ENCODE measurements at places on chromosomes 13 and 19.

DNA sequence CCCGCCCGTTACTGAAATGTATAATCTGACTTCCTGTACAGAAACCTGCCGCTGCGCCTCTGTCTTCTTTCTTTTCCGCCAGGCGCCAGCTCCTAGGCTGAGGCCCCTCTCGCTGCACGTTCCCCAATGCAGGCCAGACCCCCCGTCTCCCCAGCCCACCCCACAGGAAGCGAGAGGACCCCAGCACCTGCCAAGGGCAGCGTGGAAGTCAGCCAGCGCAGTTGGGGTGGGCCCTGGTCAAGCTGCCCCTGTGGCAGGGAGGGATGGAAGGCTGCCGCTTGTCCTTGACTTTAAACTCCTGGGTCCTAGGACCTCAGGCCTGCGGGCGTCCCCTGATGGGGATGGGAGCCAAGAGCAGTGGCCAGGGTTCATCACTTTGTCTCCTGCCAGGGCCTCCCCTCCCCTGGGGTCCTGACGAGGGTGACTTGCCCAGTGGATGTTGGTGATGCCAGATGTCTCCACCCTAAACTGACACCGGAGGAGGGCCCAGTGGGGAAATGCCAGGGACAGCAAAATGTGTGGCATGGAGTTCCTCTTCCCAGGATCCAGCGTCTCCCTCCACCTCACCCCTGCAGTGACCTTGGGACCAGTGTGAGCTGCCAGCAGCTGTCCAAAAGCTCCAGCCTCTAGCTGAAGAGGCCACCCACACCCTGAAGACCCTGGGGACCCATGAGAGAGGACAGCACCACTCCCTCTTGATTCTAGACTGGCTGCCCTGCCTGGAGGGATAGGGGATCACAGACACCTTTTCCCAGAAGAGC is 8.5 kb upstream of the MARCHF2 start:
- peaks cover 36% of the 10 kb centered on the region for H3K36me3 ChIP-seq
- no peaks in the 10 kb centered on the region for H3K4me1 ChIP-seq
- no peak overlapping the region for H3K4me3 ChIP-seq
- no peaks in the 10 kb centered on the region for H3K27me3 ChIP-seq
- DNase-seq: no peak

DNA sequence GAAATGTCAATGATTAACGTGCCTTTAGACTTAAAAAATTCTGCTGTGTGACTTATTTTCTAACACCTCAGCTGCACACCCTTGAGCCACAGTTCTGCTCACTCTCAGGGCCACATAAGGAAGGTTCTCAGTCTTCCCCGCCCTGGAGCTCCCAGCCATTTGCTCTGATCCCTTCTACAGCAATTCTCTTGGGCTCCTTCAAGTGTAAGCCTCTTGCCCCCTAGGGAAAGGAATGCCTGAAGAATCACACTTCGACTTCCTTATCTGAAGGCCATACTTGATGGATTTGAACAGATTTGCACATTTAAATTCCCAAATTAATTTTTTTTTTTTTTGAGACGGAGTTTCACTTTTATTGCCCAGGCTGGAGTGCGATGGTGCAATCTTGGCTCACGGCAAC is 44.2 kb downstream of the RASA3 start:
- no peak overlapping the region for H3K27ac ChIP-seq
- DNase-seq: no peak
- no peaks in the 10 kb centered on the region for H3K27me3 ChIP-seq
- H3K4me1 ChIP-seq: peaks cover 13% of the 10 kb centered on the region
- H3K4me3 ChIP-seq: no peak overlapping the region

GRCh38 chr13:98917116-98917515 is 60.7 kb downstream of the DOCK9 start:
- no peaks in the 10 kb centered on the region for H3K27me3 ChIP-seq
- H3K36me3 ChIP-seq: peaks cover 11% of the 10 kb centered on the region
- no peaks in the 10 kb centered on the region for H3K4me1 ChIP-seq

DNA sequence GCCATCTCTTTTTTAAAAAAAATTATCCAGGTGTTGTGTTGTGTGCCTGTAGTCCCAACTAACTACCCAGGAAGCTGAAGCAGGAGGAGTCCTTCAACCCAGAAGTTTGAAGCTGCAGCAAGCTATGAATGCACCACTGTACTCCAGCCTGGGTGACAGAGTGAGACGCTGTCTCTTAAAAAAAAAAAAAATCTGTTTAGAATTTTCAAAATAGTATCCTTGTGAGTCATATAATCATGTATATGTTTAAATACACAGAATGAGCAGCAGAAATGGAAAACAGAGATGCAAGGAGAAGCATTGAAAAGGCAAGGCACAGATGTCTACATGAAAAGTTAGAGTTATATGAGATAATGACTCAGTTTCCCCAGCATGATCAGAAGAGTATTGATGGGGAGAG is 31.2 kb downstream of the SYDE1 start:
- H3K27me3 ChIP-seq: no peaks in the 10 kb centered on the region
- DNase-seq: no peak
- H3K27ac ChIP-seq: no peak overlapping the region
- no peaks in the 10 kb centered on the region for H3K36me3 ChIP-seq
- H3K4me1 ChIP-seq: no peaks in the 10 kb centered on the region
- no peak overlapping the region for H3K4me3 ChIP-seq

DNA sequence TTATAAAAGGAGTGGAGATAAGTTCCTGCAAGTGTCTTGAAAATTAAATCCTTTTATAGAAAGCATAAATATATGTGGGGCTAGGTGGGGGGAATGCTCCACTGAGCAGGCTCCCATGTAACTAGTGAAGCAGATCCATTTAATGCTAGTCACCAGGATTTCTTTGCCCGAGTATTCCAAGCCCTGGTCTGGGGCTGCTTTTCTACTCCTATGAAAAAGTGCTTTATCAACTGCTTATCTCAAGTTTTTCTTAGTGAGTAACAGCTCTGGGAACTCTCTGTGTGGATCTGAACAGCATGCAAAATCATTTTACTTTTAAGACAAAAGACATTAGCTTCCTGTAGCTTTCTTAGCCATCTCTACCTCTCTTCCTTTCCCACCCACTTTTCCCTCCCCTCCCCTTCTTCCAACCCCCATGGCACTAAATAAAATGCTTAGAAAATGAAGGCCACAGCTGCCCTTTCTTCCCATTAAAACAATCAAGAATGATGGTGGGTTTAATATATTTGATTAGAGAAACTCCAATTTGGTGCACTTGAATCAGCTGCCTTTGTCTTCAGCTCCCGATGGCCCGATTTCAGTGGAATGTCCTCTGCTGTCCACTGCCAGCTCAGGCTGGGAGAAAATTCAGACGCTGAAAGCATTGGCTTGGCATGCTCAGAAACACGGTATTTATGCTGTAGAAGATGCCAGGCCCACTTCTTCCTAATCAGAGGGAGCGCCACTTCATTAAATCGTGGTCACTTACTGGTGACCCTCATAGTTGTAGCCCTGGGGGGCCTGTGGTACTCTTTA is 475.1 kb downstream of the FOXO1 start:
- no peak overlapping the region for H3K4me3 ChIP-seq
- peaks cover 60% of the 10 kb centered on the region for H3K4me1 ChIP-seq
- H3K27ac ChIP-seq: peak overlapping the region; percentile 69
- no peaks in the 10 kb centered on the region for H3K36me3 ChIP-seq
- no peaks in the 10 kb centered on the region for H3K27me3 ChIP-seq

DNA sequence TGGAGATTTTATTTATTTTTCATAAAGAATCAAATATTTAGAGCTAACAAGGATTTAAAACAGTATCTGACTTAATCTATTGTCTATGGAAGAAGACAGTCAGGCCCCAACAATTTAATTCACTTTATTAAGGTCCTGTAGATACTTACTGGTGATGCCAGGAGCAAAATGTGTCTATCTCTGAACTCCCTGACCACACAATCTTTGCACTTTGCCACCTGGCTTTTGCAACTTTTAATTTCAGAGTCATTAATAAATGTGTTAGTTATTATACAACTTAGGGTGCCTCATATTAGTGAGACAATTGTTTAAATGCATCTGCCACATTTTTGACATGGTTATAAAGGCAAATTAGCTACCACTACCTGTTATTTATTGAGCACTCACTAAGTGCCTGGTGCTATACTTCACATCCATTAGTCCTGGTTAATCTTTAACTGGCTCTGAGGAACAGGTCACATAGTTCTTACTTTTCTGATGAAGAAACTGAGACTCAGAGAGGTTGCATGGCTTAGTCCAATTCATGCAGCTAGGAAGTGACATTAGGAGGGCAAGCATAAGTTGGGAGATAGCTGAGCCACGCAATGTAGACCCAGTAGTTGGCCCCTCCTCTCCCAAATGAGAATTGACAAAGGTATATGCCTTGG is 297.9 kb downstream of the DCT start:
- DNase-seq: no peak
- H3K27me3 ChIP-seq: no peaks in the 10 kb centered on the region
- H3K4me1 ChIP-seq: no peaks in the 10 kb centered on the region
- no peaks in the 10 kb centered on the region for H3K36me3 ChIP-seq
- no peak overlapping the region for H3K27ac ChIP-seq

DNA sequence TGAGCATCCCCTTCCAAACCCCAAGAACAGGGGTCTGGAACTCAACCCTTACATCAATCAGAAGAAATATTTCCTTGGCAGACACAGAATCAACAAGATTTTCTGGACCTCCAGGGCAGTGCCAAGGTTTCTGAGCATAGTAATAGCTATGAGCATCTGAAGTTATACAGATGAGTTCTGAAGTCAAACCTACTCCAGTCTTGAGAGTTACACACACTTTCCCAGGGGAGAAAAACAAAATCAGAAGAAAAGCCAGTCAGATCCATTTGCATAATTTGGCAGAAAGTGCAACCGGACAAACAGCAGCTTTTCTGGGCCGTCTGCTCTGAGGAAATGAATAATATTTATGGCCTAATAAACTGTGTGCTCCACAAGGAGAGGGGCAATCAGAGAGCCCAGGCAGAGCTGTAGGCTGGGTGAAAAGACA is 93.1 kb downstream of the KL start:
- DNase-seq: no peak
- peak overlapping the region; percentile 71 for H3K27ac ChIP-seq
- no peak overlapping the region for H3K4me3 ChIP-seq
- H3K36me3 ChIP-seq: peaks cover 27% of the 10 kb centered on the region
- no peaks in the 10 kb centered on the region for H3K27me3 ChIP-seq

DNA sequence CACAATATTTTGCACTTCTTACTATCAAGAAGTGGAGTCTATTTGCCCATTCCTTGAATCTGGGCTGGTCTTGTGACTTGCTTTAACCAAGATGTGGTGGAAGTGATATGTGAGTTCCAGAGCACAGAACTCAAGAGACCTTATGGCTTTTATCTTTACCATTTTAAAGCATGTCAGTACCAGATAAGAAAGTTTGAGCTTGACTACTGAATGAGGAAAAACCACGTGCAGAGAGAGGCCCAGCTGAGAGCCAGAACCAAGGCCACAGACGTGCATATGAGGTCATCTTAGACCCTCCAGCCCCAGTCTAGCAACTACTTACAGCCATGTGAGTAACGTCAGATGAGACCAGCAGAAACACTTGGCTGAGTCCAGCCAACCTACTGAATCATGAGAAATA is 6.3 kb upstream of the CDK8 start:
- no peak for DNase-seq
- no peak overlapping the region for H3K4me3 ChIP-seq
- no peaks in the 10 kb centered on the region for H3K4me1 ChIP-seq
- H3K36me3 ChIP-seq: no peaks in the 10 kb centered on the region

- no peak for DNase-seq
- H3K4me3 ChIP-seq: no peak overlapping the region
- no peaks in the 10 kb centered on the region for H3K4me1 ChIP-seq
- peaks cover 10% of the 10 kb centered on the region for H3K36me3 ChIP-seq
- no peak overlapping the region for H3K27ac ChIP-seq
Measured at GRCh38 chr13:41942462-41943094, 18.3 kb downstream of the VWA8 start.

DNA sequence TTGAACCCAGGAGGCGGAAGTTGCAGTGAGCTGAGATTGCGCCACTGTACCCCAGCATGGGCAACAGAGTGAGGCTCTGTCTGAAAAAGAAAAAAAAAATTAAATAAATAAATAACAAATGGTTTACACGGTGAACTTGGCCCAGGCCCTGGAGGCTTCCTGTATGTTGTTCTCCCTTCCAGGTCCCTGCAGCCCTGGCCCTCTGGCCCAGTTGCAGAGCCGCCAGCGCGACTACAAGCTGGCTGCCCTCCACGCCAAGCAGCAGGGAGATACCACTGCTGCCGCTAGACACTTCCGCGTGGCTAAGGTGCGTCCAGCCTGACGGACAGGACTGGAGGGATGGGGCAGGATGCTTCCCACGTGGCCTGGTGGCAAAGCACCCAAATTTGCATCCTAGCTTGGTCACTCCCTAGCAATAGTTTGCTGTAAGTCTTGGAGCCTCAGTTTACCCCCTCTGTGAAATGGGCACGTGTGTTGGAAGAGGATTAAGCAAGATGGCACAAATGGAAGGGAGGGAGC is 11.9 kb downstream of the CC2D1A start:
- DNase-seq: no peak
- no peaks in the 10 kb centered on the region for H3K4me1 ChIP-seq
- no peaks in the 10 kb centered on the region for H3K27me3 ChIP-seq
- peaks cover 75% of the 10 kb centered on the region for H3K36me3 ChIP-seq
- no peak overlapping the region for H3K27ac ChIP-seq

DNA sequence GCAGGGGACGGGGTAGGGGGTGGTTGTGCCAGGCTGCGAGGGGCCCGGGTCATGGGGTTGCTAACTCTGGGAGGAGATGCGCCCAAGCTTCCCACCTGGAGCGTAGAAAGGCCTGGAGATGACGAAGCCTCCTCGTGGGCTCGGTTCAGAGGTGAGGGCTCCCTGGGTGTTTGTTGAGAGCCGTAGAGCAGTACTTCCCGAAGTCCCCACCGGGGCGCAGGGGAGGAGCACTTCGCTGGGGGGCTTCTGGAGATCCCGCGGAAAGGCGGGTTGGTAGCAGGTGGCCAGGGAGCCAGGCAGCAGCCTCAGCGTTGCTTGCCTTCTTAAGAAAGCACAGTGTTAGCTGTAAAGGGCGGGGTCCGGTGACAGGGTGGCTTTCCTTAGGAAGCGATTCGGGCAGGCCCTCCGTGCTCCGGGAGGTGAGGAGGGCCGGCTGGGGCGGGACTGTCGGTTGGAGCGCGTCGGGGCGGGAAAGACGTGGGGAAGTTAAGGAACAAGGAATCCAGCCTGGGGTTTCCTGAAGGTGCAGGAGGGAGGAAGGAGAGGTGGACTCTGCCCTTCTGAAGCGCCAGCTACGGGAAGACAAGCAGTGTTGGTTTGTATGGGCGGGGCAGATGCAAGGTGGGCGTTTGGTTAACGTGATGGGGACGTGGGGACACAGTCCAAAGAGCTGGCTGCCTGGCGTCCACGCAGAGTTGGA is 3.3 kb downstream of the VSTM2B start:
- H3K4me1 ChIP-seq: peaks cover 51% of the 10 kb centered on the region
- H3K27ac ChIP-seq: no peak overlapping the region
- H3K4me3 ChIP-seq: peak overlapping the region; percentile 29
- no peaks in the 10 kb centered on the region for H3K36me3 ChIP-seq

Data from vagina (tissue), 2 donors.